ENCODE measurements at places on chromosomes 1 and 21.

DNA sequence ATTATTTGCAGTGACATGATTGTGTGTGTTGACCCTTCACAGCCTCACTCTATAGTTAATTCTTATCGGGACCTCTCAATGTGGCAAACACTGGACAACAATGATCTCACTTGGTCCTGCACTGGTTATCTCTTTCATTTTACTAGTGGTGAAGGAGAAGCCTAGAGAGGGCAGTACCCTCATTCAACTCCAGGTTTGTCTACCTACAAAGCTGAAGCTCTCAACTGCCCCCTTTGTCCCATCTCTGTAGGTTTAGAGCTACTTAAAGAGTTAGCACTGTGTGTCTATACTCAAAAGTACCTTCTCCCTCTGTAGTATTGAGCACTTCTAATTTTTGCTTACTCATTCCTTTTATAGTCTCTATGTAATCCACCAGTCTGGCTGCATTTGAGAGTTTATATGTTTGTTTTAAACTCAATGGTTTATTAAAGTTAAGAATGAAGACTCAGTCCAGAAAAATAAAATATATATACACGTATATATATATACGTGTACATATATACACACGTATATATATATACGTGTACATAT lies 40.9 kb upstream of the BCL9 start:
- no peak for DNase-seq

GRCh38 chr1:192983349-192983980 lies 75.7 kb downstream of the UCHL5 start:
- no peak for DNase-seq

- peak; percentile 88 for DNase-seq
Observed at GRCh38 chr1:154190550-154190949, 1.4 kb downstream of the TPM3 start.

- peak; percentile 91 for DNase-seq
Observed at GRCh38 chr1:6603915-6604558, 1.4 kb upstream of the KLHL21 start.

DNA sequence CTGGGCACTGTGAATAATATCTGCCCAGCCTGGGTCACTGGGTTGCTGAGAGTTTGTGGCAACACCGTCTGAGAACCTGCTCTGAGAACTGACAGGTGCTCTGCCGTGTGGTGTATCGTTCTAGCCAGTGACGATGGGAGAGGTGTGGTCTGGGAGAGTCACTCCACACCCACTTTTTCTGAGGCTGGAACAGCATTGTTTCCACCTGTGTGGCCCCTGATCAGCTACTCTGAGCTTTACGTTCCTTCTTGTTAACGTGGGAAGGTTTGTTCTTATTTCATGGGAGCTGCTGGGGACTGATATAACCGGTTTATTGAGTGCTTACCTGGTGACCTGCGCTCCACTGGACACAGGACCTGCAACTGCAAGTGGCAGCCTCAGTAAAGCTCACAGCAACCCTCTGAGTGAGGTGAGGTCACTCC lies 34.8 kb upstream of the TENT5C start:
- DNase-seq: no peak
